ENCODE measurements at places on chromosomes 12 and 14.
A peak's percentile ranks its signal among the peaks of the same experiment; 100 is the strongest.

DNA sequence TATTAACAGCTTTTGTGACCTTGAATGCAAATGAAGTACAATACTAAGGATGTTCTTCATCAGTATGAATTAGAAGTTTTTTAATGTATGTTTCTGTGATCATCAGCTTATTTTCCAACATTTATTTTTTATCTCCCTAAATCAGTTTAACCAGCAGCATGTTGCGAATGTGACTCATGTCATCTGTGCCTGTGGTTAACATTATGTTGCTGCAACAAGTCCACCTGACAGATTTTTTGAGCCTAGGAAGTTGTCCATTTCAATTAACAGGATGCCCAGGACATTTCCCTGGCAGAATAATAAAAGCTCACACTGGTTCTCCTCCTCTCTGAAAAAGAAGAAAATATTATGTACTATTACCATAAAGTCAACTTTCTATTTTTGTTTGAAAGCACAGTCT is 155.5 kb downstream of the SYT1 start:
- DNase-seq = no peak

DNA sequence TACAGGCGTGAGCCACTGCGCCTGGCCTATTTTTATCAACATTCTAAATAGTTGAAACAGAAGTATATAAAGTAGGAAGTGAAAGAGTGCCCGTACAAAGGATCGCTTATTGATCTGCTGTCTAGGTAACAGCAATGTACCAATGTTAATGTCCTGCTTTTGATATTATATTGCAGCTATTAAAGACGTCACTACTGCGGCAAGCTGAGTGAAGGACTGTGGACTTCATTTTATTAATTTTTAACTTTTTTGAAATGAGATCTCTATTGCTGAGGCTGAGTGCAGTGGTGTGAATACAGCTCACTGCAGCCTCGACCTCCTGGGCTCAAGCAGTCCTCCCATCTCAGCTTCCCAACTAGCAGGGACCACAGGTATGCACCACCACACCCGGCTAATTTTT is 10.8 kb downstream of the PTGR2 start:
- DNase-seq = no peak

- DNase-seq = no peak
These were observed 71.9 kb downstream of the BCL11B start for GRCh38 chr14:99199846-99200653.

DNA sequence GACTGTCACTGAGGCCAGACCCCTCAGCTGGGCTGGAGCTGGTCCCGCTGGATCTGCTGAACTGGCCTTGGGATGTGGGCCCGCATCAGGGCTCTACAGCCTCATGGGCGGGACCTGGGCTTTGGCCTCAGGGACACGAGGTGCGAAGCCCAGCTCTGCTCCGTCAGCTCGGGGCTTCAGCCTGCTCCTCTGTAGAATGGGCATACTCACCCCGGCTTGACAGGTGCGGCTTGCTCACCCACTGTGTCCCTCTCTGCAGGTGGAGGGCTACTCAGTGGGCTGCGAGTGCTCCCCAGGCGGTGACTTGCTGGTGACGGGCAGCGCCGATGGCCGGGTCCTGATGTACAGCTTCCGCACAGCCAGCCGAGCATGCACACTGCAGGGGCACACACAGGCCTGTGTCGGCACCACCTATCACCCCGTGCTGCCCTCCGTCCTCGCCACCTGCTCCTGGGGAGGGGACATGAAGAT is 57.6 kb downstream of the BEGAIN start:
- DNase-seq = no peak

GRCh38 chr14:49297102-49297501 is 289.1 kb downstream of the RPS29 start:
- no peak for DNase-seq

GRCh38 chr12:25587346-25587745 is 34.3 kb upstream of the LMNTD1 start:
- no peak for DNase-seq

GRCh38 chr12:94969424-94969823 is 34.1 kb downstream of the NDUFA12 start:
- no peak for DNase-seq

DNA sequence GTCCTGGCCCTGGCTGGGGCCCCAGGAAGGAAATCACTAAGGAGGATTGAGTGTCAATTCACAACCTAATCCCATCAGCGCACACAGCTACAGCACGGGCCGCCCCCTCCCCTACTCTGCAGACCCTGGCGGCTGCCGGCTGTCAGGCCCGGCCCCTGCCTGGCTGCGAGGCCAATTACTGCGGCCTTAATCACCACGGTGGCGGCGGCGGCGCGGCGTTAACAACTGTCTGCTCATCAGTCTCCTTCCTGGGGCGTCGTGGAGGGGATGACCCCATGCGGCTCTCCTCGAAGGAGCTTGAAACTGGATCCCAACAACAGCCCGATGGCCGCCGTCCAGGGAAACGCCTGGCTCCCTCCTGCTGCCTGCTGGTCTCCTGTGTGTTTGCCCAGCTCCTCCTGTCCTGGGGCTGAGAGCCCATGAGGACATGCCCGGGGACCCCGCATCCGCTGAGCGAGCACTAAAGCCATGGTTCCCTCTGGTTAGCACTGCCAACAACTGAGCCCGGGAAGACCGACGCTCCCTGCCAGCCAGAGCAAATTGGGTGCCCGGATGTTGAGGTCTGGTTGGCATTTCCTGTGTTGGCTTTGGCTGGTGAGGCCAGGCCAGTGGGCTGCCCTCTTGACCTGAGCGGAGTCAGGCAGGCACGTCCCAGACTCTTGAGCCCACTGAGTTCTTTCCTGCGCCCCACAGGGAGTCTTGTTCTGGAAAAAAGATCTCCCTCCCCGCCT is 21.8 kb upstream of the EIF2B2 start:
- no peak for DNase-seq

DNA sequence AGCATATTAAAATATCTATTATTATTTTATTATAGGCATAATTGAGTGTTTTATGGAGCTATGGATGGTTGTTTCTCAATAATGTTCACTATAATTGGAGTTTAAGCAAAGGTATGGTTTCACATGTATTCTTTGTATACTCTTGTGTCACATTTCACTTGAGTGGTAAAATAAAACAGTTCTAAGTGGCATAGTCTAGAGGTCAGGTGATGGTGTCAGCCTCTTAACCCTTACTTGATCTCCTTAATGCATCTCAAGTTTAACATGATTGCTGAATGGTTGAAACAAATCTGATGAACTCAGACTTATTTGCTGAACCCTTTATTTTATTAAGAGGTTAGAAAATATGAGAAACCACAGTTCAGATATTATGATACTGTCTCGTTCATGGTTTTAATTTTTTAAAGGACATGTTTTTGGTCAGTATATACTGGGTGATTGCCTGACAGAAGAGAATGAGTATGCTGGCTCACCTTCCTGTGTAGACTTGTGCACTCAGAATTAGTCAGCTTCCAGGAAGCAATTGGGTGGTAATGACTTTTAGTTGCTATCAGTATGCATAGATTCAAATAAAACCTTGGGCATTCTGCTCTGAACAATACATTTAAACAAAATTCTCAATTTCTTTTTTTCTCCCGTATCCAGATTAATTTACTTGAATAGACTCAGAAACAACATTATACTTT is 464.6 kb downstream of the PCNX1 start:
- no peak for DNase-seq

GRCh38 chr14:65433157-65433556 is 20.6 kb downstream of the FUT8 start:
- no peak for DNase-seq

- no peak for DNase-seq
These were observed 426.7 kb downstream of the RAD51B start for GRCh38 chr14:68246074-68246785.

- DNase-seq = peak; percentile 90
These were observed at the start of gene ANO6 for GRCh38 chr12:45215419-45216229. TSS of gene ANO6 (plus strand) at chr12:45216095. CDS start at chr12:45216322, 227 bp downstream.

- DNase-seq = no peak
These were observed 86.5 kb downstream of the PPM1H start for GRCh38 chr12:62848418-62848817.

GRCh38 chr14:63926641-63927040 is 73.8 kb downstream of the SYNE2 start:
- no peak for DNase-seq

DNA sequence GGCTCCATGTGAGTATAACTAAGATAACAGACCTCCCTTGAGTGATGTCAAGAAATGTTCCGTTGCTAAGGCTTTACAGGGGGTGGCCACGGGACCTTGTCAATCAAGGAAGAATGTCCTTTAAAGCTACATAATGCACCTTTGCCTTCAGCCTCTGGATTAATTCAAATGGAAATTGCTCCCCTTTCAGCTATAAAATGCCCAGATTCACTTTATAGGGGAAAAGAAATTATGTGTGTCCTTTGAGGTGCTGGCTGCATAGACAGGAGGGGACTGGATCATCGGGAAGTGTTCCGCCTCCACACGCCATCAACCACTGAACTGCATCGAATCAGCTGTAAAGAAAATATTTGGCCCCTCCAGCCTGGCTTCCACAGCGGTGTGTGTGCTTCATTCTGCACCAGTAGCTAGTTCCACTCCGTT is 415.4 kb downstream of the DPF3 start:
- DNase-seq = no peak

All from endothelial cell (in vitro differentiated cells).